H7 (cell line): ENCODE measurements at places on chromosomes 6 and 20. TPM values are rescaled to one million over a fixed set of nuclear protein-coding genes. Genes with fewer than 3 reads are reported as not detected.

GRCh38 chr6:128720891-128721290, 162.0 kb upstream of the LAMA2 start:
- no peak for DNase-seq

DNA sequence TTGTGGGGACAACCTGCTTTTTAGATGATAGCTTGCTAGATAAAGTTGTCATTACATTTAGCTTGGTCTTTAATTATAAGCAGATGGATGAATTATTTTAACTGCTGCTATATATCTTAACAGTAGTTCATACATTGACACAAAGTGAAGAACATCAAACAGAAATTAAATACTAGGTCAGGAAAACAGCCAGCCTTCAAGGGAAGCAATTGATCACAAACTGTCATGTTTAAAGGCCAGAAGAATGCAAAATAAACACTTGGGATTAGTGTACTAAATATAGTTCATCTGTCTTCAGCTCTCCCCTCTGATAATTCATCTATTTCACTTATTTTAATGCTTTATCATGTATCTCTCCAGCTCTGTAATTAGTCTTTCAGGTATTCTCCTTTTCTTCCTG, 225.1 kb upstream of the FERMT1 start:
- DNase-seq = no peak

GRCh38 chr20:35166242-35166830, 5.5 kb upstream of the PROCR start:
- peak; percentile 72 for DNase-seq

DNA sequence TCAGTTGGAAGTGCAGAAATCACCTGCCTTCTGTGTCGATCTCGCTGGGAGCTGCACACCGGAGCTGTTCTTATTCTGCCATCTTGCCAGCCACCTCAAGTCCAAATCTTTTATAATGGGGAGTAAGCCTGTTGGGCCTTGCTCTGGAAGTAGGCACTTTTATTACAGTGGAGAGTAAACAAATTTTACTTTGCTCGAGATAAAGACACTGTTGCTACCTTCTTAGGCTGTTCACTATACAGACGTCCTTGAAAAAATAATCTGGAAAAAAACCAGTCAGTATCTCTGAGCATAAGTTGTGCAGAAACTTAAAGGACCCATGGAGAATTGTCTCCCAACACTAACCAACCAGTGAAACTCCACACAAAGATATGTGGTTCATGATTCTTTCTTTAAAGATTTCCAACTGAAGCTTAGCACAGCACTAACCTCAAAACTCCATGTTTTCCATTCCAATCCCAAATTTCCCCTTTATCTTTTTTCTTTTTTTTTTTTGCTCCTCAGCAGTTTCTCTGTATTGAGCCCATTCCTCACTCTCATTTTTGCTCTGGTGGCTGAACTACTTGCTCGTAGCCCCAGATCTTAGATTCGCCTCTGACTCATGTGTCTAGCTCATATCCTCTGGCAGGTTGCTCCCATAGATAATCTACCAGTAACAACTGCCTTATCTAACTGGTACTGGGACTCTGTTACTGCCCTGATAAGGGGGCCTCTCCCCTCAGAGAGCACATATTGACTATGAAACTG, 34.3 kb upstream of the COL9A1 start:
- DNase-seq = no peak

DNA sequence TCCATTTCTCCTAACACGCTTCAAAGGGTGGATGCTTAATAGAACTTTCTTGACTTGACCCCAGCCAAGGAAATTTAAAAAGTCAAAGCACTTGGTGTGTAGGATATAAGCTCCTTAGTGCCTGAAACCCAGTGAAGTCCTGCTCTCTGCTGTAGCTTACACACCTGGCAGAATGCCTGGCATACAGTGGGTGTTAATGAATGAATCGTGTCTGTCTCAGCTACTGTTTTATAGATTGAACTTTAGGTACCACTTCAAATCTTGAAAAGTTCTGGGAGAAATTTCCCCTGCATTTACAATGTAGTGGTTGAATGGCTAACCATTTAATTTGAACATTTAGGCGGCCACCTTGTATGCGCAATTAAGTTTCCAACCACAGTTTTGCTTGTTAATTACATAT, 70.5 kb upstream of the ZNF217 start:
- DNase-seq = no peak

DNA sequence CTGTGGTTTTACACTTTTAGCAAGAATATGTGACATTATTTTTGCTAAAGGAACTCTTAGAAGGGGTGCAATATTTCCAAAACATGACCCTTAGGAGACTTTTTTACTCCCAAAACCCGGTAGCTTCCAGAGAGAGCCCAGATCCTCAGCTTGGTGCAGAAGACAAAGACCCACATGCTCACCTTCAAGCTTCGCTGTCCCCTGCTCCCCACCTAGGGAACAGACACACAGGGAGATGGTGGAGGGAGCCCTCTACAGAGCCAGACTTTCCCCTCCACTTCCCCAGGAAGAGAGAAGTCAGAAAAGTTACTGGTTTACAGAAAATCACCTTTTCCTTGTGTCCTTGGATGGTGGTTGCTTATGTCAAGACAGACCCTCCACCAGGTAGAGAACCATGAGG, 5.0 kb downstream of the CST4 start:
- DNase-seq = no peak

DNA sequence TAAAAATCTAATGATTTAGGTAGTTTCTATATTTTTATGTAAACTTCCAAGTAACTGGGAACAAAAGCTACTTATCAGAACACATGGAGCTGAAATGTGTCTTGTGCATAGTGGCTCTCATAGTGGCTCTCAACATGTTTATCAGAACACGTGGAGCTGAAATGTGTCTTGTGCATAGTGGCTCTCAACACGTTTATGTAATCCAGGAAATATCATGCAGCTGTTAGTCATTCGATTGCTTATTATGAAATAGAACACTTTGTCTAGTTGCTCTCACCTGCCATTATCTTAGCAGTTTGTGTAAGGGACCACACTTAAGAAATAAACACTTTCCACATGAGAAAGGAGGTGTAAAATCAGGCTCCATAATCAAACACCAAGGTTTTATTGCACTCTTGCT, 119.2 kb upstream of the ASCC3 start:
- no peak for DNase-seq

GRCh38 chr20:16017656-16018055, 555.6 kb downstream of the KIF16B start:
- no peak for DNase-seq

DNA sequence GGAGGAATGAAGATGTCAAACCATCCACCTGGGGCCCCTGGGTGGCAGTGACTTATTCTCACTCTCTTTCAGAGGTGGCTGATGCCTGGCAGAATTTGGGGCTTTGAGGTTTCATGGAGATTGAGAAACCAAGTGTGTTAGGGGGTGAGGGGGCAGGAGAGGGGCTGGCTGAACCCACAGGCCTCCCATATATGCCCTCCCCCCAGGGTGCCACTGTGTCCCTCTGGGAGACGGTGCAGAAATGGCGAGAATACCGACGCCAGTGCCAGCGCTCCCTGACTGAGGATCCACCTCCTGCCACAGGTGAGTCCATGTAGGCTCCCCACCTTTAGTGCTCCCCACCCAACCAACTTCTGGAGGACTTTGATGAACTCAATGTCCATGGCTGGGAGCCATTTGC, 7.6 kb downstream of the GLP1R start:
- no peak for DNase-seq

GRCh38 chr6:38193051-38193450, 373.5 kb downstream of the ZFAND3 start:
- peak; percentile 48 for DNase-seq

DNA sequence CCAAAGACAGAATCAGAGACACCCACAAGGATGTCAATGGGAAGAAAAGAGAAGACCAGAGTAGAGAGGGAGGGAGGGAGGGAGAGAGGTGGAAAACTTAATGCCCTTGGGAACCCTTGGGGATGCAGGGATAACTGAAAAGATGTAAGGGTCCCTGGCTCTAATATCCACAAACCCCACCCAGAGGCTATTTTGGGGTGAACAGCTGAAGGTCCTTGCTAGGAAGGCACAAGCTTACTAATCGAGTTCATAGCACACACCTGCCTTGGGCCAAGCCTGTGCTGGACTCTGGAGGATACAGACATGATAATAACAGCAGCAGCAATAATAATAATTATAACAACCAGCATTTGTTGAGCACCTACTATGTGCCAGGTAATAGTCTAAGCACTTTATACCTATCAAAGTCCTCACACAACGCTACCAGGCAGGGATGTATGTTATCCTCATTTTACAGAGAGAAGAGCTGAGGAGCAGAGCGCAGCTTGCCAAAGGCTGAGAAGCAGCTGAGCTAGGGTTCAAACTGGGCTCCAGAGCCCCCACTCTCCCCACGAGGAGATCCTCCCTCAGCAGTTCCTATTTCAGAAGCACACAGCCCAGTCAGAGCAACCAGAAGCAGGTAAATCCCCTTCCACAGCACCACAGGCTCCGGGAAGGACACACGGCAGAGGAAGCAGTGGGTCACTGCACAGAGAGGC, 174.2 kb downstream of the ANKRD60 start:
- no peak for DNase-seq

DNA sequence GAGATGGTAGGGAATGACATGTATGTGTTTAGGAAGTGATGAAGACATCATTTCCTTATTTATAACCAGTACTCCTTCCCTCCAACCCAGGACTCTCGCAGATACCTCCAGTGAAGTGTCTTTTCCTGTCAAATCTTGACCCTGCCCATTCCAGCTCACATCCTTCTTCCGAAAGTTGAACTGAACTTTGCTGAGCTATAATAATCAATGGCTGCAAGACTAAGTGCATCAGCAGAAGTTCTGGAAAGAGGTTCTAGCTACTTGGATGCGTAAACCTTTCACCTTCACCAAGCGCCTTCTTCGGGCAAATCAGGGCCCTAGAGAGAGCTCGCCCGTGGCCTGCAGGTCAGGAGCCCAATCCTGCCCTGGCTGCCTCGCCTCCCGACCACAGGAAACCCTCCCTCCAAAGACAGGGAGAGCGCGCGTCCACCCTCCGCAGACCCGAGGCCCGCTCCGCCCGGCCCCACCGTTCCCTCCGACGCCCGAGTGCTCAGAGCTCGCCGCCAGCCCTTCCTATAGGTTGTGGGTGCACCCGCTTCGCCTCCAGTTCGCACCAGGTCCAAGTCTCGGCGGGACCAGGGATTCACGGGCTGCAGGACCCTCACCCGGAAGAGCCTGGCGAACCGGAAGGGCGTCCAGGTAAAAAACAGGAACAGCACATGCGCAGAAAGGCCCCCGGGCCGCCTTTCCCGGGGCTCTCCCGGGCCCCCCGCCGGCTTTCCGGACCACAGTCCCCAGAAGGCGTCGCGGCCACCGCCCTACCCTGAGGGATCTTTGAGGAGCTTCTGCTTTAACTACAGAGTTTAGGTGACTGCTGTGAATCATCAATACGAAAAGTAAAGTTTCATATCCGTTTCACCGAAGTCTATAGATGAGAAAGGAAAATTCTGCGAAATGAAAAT, at the start of gene ZNF334:
Gene ZNF334 (minus strand): TSS at position 617 of the 902 bp plus-strand sequence. CDS start 1,457 bp downstream, outside the sequence.
- DNase-seq = peak; percentile 95

GRCh38 chr6:137214931-137215330, 4.3 kb downstream of the IFNGR1 start:
- DNase-seq = no peak

DNA sequence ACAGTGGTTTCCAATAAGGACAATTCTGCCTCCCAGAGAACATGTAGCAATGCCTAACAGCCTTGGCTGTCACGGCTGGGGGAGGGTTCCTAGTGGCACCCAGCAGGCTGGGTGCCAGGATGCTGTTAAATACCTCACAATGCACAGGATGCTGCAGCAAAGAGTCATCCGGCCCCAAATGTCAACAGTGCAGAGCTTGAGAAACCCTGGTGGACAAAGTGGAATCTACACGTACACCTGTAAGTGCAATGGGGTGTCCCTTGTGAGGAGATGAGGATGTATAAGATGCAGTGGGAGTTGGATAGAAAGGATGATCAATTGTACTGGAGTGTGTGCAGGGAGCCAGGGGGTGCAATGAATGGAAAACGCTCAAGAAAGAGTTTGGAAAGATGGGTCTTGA, 142.4 kb downstream of the FNDC1 start:
- no peak for DNase-seq

DNA sequence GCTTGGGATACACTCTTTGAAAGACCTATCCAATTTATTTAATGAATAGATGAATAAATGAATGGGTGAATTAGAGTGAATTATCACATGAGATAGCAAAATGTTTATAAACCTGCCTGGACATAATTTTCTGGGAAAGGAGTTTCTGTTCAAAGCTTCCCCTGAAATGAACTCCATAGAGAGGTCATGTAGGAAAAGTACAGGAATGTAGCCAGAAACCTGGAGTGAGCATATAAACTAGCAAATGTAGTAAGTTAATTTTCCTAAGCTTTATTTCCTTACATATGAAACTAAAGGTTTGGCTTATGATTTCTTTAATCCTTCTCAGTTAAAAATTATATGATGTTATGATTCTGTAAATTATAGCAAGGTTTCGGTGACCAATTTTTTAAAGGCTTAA, 380.3 kb upstream of the RSPO3 start:
- DNase-seq = no peak

DNA sequence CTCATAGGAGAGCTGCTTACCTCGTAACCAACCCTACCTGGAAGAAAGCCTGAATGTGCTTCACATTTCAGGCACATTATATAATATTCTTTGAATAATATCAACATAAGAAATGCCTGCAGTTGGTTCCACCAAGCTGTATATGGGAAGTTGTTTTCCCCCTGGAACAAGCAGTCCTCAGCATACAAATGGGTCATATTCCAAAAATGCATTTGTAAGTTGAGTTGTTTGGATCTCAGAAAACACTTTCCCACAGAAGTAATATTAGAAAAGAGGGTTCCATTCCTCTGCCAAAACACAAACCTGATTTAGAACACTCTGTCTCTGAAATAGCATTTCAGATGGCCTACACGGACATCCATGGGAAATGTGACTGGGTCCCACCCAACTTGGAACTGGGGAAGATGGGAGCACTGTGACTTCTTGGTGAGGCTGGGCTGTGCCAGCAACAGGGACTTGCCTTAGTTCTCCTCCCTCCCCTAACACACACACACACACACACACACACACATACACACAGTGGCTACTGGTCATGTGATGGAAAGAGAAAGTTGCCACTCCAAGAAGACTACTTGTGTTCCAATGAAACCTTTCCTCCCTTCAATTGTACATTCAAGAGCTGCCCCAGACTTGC, 11.4 kb upstream of the RCAN2 start:
- DNase-seq = no peak

DNA sequence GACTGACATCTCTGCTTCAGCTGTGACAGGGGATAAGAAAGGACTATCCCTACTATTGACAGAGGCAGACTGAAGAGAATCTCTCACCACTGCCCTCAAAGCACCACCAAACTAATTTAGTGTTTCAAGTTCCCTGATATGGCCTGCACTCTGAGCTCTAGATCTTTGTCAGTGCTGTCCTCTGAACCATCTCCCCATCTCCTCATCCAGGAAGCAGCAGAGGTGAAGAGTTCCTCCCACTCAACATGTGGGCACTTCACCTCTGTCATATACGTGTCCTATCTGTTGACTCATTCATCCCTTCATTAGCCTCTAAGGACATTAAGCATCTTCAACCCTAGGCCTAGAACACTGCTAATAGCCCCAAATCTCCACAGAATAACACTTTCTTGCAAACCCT, 14.1 kb downstream of the FAM210B start:
- DNase-seq = no peak

APOM gene
- total RNA-seq = 3.3 and 4.2 TPM in 2 replicates

OR2H1 gene
- not detected in 2 replicates for total RNA-seq

COL12A1 gene
- 0.63 and 1.9 TPM in 2 replicates for total RNA-seq

OVOL2 gene
- 3.3 and 7.8 TPM in 2 replicates for total RNA-seq
